Left colon (tissue), 2 donors: ENCODE measurements at places on chromosomes 7 and 10. TPM values are rescaled to one million over a fixed set of nuclear protein-coding genes. Genes with fewer than 3 reads are reported as not detected.

Gene RGR
- not detected for total RNA-seq

DNA sequence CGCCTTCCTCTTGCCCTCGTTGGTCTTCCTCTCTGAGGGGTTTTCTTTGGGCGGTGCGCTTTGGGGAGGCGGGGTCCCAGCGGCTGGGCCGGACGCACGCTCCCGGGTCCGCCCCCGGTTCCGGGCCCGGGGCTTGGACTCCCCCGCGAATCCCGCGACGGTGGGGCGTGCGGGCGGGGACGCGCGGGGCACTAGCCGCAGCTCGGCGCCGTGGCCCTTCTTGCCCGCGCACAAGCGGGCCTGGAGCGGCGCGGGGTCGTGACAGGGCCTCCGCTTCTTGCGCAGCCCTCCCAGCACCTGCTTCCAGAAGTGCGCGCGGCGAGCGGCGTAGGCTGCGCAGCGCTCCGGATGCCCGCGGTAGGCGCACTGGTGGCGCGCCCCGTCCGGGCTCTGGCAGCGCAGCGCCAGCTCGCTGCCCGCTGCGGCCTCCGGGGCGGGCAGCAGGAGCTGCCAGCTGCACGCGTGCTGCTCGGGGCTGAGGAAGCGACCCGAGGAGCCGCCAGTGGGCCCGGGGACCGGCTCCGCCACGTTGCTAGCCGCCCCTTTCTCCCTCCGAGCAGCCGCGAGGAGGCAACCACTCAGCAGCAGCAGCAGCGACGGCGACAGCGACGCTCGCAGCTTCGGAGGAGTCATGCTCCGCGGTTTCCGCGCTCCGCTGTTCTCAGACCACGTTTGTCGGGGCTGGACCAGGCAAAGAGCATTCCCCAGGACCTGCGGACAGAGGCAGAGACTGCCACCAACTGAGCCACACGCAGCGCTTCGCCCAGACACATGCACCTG is 759 bp downstream of the FGFBP3 start:
- DNase-seq, result peak; percentile 83

DNA sequence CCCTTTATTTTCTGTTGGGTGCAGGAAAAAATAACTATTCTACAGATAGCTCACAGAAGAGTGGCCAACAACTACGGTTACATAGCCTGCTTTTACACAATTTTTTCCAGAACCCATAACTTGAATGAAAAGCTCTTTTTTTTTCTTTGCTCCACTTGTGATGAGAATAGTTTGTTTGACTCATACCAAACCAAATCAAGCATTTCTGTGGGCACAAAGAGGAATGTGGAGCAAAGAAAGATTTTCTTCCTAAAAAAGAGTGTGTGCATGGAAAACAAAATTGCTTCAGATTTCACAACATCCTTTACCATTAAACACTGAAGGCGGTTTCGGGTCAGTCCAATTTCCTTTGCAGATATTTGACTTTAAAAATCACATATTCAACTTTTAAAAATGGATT is 54.8 kb upstream of the RAB11FIP2 start:
- no peak for DNase-seq

DNA sequence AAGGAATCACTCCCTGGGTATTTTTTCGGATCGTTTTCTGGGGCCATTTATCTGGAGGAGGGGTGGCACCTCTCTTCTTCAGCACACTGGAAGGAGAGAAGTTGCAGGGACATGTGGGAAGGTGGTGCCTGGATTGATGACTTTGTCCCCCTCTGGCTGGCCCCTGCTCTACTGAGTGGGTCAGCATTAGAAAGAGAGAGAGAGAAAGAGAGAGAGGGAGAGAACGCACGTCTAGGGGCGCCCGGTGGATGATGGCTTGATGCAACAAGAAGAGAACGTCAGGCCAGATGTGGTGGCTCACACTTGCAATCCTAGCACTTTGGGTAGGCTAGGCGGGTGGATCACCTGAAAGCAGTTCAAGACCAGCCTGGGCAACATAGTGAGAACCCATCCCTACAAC is 5.5 kb upstream of the MUC12 start:
- DNase-seq, result no peak
